Activated CD4-positive, alpha-beta memory T cell treated with anti-CD3 and anti-CD28 coated beads, Interleukin-2, amount 10 ng/mL, durations not matched to agents 7 days and 5 days (primary cell): ENCODE measurements at places on chromosomes 1 and 21. TPM values are rescaled to one million over a fixed set of nuclear protein-coding genes. Genes with fewer than 3 reads are reported as not detected.

Gene HMCN1
- under 0.01 TPM for total RNA-seq

Gene GJB3
- not detected for total RNA-seq

Gene C8B
- not detected for total RNA-seq

Gene SPRR1B
- not detected for total RNA-seq

Gene SPATA17
- not detected for total RNA-seq
